NCI-H345 (cell line): ENCODE measurements at places on chromosomes 3 and 15.

DNA sequence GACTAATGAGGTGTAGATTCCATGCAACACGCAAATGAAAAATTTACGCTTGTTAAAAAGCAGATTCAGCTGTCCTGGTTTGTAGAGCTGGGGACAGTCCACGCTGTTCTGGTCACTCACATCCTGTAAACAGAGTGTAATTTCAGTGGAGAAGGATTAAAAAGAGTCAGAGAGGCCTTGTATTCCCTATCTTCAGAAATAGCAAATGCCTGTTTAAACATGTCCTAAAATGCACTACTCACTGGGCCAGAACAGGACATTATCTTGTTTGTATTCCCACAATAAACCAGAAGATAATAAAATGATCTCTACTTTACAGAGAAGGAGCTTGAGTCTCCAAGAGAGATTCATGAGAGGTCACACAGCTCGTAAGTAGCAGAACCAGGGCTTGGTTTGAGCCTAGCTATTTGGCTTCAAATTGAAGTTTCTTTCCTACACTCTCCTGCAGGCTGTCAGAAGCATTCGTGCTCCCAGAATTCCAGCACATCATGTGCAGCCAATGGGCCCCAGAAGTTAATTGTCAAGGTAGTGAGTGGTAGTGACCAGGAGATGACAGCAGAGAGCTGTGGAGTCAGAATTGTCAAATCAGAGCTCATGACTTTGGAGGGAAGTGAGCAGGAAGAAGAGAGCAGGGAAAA is 242.5 kb downstream of the ATP8B4 start:
- DNase-seq = no peak

GRCh38 chr3:145857956-145858355 is 303.0 kb downstream of the PLOD2 start:
- no peak for DNase-seq

DNA sequence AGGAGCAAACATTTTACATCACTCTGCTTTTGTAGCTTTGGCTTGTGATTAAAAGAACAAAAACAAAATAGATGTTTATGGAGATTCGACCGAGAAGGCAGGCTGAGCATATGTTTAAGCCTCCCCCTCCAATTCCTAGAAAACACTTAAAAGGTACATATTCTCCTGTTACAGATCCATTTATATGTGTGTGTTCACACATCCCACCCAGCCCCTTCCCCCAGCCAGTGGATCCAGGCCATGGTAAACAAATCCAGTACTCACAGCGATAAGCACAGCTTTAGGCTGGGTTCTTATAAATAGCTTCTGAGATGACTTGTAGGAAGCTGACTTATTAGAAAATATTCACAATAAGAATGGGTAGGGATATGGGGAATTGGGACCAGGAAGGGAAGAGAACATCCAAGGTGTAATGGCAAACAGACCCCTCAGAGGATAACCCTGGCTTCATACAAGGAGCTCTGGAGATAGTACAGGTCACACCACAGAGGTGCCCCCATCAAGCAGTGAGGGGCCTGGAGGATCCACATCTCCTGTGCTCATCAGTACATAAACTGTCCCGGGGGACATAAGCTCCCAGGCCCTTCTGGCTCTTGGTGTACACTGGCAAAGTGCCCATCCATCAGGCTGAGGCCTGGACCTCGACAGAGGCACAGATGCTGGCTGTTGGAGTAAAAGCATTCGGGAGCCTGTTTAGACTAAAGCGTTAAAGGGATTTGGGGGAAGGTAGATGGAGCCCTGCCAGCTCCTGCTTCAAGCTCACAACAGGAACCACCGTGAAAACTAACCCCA is 70.0 kb upstream of the UBE2E1 start:
- peak; percentile 82 for DNase-seq

DNA sequence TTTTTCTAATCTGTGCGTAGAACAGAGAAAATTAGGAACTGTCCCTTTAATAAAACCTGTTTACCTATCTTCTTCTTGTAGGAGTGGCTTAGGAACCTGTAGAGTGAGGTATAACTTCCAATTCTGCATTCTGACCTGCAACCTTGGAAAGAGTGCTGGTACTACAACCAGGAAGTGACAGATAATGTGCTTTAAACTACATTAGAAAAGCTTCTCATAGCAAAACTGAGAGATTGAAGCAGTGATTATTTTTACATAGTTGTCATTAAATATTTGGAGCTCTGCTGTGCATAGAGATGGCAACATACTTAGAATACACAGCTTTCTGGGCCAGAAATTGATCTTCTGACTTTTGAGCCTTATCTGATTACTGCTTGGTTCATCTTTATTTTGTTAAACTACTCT is 50.4 kb upstream of the ZDHHC23 start:
- no peak for DNase-seq

DNA sequence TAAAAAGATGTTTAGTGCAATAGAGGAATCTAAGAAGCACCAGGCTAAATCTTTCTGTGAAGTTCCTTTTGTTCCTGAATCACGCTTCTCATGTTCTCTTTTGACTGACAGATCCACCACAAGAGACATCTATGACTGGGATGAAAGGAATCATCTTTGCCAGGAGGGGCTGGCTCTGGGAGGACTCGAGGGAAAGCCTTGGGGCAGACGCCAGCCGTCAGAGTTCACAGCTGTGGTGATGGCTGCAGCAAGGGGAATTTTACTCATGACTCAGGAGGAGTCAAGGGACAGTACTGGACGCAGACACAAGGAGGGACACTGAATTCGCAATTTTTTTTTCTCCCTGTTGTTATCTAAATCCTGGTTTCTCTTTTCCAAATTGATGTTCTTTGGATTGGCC is 38.7 kb downstream of the C3orf38 start:
- no peak for DNase-seq

GRCh38 chr3:74808506-74809275 is 194.2 kb upstream of the CNTN3 start:
- DNase-seq = no peak

DNA sequence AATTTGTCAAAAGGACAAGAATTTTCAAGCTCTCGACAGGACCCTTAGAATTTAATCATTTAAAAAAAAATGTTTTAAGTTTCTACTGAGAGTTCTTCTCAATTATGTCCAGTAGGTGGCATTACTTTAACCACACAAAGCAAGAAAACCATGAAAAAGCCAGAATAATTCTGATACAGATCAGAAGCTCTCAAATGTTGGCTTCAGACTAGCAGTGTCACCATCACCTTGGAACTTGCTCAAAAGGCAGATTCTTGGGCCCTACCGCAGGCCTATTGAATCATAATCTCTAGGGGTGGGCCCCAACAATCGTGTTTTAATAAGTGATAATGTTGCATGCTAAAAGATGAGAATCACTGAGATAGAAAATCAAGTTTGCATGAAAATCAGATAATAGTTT is 99.5 kb upstream of the KCNMB2 start:
- DNase-seq = peak; percentile 51

GRCh38 chr15:54097019-54097418 is 118.8 kb downstream of the UNC13C start:
- DNase-seq = no peak

DNA sequence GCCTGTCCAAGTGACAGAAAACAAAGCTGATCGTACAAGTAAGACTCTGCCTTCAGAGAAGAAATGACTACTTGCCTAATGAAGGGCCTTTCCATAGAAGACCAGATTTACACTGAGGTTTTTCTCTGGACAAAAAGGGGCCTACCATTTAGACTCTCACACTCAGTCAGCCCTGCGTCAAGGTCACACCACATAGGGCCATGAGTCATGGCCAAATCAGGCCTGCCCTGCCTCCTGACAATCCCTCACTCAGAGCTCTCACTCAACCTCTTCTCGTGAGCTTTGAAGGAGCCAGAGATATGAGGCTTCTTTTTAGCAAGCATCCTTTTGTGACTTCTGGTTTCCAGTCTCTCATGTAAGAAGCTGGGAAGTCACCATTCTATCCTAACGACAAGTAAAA is 68.1 kb upstream of the NMNAT3 start:
- no peak for DNase-seq

GRCh38 chr3:127674790-127675189 is 2.0 kb downstream of the ABTB1 start:
- no peak for DNase-seq

DNA sequence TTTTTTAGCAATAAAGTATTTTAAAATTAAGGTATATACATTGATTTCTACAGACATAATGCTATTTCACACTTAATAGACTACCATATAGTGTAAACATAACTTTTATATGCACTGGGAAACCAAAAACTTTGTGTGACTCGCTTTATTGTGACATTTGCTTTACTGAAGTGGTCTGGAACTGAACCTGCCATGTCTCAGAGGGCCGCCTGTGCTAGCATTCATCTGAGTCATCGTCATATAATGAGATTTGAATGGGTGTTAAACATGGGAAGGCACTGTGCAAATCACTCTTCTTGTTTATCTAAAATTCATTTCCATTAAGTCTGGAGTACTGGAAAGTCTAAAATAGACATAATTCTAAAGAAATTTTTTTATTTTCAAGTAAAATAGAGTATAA is 12.9 kb downstream of the EIF2AK4 start:
- no peak for DNase-seq

DNA sequence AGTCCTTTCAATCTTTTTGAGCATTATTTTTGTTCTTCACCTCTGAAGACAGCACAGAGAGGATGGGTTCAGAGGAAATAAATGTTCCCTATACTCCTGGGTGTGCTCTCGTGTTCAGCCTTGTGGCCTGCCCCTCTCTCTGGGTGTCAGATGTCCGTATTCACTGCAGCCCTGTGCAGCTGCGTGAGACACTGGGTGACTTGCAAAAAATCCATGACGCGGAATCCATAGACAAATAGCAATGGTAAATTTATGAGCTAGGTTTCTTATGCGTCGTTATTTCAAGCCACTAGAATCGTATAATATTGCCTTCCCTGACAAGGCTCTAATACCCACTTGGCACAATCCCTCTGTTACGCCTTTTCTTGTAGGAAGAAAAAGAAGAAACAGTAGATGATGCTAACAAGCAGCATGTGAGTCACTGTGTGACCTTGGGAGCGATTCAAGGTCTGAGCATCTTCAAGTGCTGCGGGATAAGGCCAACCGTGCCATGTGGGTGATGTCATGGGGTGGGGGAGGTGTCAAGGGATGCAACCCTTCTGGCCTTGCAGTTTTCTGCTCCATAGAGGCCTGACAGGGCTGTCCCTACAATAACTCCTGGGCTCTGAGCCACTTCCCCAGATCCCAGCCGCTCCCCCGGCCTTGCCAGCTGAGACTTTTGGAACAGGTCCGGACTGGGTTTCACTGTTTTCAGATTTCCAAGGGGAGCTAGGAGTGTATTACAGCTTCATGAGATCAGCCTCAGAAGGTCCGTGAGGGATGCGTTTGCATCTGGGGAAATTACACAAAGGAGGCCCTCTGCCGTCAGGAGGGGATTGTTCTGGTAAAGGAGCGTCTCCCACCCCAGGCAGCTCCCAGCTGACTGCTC is 47.6 kb upstream of the POMGNT2 start:
- no peak for DNase-seq

DNA sequence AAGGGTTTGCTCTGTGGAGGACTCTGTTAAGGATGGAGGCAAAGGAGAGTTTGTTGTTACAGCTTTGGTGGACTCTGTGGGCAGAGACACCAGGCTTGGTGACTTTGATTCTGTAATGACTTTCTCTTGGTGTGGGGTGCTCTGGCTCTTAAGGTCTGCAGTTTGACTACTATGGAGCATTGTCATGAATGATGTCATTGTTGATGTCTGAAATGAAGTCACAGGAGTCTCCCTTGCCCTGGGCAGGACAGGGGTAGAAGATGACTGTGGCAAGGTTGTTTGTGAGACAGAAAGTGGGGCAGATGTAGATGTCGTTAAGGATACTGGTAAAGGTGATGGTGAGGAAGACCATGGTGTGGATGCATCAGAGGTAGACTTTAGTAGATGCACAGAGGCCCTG is 42.7 kb downstream of the HEG1 start:
- DNase-seq = no peak

DNA sequence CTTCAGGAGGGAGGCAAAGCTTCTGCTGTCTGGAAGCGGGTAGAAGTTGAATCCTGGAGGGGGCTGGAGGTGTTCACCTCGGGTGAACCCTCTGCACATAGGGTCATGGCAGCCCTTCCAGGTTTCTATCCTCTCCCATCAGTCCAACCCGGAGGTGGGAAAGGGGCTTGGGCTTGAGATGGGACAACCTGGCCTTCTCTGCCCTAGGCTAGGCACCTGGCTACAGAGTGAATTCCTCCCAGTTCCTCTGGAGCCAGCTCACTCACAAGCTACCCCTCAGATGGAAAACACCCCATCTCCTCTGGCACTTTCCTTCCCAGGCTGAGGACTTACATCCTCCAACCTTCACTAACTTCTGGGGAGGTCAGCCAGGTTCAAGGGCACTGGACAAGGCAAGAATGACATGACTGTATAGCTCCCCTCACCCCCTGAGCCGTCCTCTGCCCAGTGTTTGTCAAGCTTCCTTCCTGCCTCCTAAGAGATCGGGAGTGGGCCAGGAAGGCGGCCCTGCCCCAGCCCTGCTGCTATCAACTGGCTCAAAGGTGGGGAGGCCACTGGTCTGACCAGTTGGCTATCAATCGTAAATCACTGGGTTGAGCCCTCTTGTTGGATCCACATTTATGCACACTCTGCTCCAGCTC is 45.8 kb downstream of the KLF15 start:
- no peak for DNase-seq

GRCh38 chr3:72533591-72534473 is 314.4 kb downstream of the SHQ1 start:
- DNase-seq = no peak

DNA sequence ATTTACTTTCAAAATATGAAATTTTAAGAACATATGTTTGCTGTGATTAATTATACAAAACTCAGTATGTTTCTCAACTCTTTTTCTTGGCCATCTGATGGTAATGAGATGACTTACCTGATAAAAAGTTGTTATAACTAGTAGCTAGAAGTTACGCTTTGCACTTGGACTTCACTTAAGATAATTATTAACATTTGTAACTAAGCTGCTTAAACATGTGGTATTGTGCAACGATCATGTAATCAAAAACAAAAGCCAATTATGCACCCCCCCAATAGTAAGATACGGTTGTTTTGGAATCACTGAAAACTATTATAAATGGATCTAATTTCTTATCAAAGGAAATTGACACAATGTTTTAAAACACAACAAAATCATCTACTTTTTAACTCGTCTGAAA is 342.9 kb downstream of the CNTN3 start:
- DNase-seq = no peak

DNA sequence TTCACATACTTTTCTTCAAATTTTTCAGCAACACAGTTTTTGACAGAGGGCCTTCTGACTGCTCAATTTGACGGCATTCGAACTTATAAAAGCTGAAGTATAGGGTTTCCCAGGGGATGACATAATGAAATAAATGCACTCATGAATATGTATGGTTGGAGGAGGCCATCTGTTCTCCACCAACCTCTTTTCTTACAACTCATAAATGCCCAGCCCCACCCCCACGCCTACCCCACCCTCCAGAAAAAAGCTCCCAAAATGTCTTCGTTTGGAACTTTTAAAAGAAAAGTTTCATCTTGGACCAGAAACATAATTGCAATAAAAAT is 211.6 kb upstream of the LRRN1 start:
- DNase-seq = no peak

- DNase-seq = no peak
Measured at GRCh38 chr3:63585927-63586326, 66.5 kb upstream of the SNTN start.
